ENCODE measurements at places on chromosomes 1 and 21.

GRCh38 chr1:232260861-232261260 is 369.1 kb downstream of the SIPA1L2 start:
- DNase-seq: no peak

- no peak for DNase-seq
Measured at GRCh38 chr21:35202431-35202830, 153.3 kb upstream of the RUNX1 start.

- DNase-seq: no peak
Measured at GRCh38 chr1:29626066-29626465, 389.7 kb downstream of the PTPRU start.

- no peak for DNase-seq
Measured at GRCh38 chr1:35005711-35006110, 20.6 kb upstream of the TMEM35B start.

DNA sequence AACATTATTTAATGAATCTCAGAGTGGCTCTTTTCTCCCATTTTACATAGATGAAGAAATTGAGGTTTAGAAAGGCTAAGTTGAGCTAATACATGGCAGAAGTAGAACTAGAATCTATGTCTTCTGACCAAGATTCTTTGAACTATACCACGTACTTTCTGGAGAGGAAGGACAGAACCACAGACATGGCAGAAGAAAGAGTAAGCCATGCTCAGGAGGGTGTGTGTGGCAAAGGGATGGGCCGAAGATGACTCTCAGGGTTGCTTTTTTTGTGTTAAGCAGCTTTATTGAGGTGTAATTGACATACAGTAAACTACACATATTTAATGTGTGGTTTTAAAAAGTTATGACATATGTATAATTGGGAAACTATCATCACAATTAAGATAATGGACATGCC is 69.5 kb downstream of the PEX14 start:
- no peak for DNase-seq

DNA sequence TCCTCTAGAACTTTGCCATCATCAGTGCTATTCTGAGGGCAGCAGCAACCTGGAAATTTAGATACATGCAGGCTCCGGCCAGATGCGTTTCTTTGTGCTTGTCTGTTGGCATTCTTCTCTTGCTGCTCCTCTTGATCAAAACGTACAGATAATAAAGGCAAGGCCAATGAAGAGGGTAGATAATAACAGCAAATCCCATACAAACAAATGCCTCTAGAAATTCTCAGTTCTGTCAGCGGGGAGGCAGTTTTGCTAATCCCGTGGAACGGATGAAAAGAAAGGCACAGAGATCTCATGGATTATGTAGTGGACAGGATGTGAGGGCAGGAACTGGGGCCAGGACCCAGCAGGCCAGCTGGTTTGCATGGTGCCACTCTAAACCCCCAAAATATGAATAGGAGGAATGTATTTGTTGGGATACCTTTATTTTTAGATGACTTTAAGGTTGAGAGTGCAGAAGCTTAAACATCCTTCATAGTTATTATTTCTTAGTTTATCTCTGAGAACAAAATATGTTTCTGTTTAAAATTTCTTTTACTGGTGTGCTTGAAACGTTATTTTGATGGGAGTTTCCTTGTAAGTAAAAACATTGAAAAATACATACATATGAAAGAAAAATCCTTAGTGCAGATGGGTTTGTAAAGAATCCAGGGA is 1.5 kb downstream of the ITSN1 start:
- DNase-seq: no peak

DNA sequence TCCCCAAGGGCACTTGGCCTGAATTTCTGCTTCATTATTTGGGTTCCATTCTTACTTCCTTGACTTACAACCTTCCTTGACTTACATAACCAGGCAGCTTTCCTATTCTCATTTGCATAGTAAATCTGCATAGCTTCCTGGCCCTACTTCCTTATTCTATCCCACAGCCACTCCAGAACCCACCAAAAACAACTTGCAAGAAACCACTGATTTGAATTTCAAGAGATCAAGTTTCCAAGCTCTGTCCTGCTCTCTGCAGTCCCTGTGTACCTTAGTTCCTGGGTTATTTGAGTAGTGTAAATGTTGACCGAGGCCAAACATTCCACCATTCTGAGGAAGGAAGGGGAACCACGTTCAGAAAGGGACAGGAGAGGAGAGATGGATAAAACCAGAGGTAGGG is 603.3 kb downstream of the PTPRC start:
- DNase-seq: no peak

GRCh38 chr1:214318356-214318755 is 37.4 kb downstream of the SMYD2 start:
- no peak for DNase-seq

DNA sequence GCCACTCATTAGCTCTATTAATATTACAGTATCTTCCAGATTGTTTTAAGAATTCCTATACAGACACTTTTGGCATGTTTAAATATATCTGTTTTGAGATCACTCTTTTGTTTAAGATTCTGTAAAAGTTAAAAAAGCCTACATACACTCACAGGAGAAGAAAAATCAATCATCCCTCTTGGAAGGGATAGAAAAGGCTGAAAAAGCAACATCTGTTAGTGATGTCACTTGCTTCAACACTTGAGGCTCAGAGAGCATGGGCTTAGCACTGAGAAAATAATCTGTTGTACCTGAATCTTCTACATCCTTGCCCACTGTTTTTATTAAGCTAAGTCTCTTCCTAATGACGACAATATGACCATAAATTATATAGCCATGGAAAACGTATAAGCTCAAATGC is 127.0 kb downstream of the ZP4 start:
- DNase-seq: no peak
